ENCODE measurements at places on chromosomes 7 and 10.
A peak's percentile ranks its signal among the peaks of the same experiment; 100 is the strongest.

- DNase-seq, result peak; percentile 70
Observed at GRCh38 chr10:58967551-58968388, 208.7 kb upstream of the PHYHIPL start.

- DNase-seq, result peak; percentile 79
Observed at GRCh38 chr10:63520500-63521415, at the start of gene REEP3. TSS of gene REEP3 (plus strand) at chr10:63521401. CDS start at chr10:63521546, 145 bp downstream.

DNA sequence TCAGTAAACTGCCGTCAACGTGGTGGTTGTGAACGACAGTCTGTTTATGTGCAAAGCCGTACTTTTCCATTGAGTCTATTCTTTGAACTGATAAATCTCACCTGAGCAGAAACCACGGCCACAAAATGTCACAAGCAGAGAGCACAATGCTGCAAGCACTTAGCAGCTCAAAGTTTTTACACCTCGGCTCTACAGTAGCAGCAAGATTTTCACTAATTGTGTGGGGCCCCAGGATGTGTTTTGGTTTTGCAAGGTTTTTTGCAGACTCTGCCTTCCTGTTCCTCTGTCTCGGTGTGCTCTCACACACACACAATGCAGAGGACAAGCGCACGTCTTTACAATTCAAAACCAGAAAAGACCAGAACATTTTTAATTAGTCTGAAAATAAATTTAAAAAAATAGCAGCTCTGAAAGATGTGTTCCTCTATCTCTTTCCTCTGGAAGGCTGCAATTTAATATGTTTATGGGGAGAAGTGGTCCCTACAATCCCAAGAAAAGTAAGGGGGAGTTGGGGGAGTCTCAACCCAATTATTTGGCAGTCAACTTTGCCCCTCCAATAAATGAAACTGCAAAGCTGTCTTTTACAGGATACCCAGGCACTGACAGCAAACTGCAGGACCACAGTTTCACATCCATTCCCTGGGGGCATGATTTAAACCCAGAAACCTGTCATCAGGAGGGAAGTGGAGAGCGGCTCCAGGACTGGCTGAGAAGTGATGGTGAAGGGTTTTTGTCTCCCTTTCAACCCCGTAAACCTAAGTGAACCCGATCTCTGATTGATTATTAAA is 73.8 kb upstream of the SFMBT2 start:
- no peak for DNase-seq

DNA sequence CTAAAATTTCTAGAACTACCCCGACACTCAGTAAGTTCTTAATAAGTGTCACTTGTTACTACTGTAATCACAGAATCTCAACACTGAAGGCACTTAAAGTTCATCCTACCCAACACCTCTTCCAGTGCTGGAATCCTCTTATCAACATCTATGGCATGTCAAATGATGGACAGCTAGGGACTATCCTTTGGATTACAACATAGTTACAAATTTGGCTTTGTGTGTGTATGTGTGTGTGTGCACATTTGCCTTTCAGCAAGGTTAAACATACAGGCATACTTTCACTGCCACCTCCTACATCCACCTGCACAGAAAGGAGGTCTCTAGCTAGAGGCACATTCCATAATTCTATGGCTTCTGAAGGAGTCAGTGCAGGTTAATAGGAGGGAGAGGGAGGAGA is 25.8 kb downstream of the PTTG1IP2 start:
- DNase-seq, result no peak

- DNase-seq, result no peak
Observed at GRCh38 chr10:49734676-49735075, 27.4 kb downstream of the OGDHL start.

GRCh38 chr10:50896721-50897120 is 11.3 kb upstream of the A1CF start:
- no peak for DNase-seq

DNA sequence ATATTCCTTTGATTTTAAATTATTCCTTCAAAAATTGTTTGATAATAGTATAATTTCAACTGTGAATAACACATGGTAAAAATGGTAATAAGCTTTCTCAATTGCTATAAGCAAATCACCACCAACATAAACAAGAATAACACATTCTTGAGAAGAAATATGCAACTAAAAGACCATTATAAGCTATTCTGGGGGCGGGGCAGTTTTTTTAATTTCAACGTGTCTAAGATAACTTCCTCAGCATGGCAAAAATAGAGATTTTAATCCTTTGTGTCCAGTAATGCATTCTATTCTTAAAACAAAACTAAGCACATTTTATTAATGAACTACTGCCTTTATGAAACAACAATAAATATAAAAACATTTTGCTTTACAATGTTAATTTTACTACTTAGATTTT is 1.5 kb downstream of the DNAJC12 start:
- DNase-seq, result no peak

- no peak for DNase-seq
Observed at GRCh38 chr10:11527068-11527467, 84.4 kb downstream of the USP6NL start.

GRCh38 chr10:6347391-6347951 is 144.7 kb downstream of the PFKFB3 start:
- DNase-seq, result no peak

GRCh38 chr10:67262675-67263074 is 336.8 kb downstream of the LRRTM3 start:
- DNase-seq, result no peak
